ENCODE measurements at places on chromosomes 6 and 20.
A peak's percentile ranks its signal among the peaks of the same experiment; 100 is the strongest.

GRCh38 chr6:71310261-71310660, 21.6 kb downstream of the OGFRL1 start:
- DNase-seq: no peak

DNA sequence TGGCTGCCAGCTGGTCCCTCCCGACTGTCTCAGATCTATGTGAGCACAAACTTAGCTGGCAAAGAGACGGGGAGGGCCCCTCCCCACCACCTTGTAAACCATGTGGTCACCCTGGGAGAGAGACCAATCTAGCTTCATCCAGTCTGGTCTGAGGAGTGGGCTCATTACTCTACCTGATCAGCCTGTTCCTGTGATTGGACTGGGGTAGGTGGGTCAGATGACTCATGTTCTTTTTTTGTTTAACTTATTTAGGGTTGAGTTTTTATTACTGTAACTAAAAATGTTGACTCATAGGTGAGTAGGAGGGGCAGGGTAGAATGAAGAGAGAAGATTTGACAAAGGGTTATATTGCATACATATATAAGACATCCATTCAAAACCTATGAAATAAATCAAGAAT, 4.7 kb downstream of the GSTA4 start:
- no peak for DNase-seq

GRCh38 chr20:19932170-19932667, 84.9 kb upstream of the NAA20 start:
- no peak for DNase-seq

DNA sequence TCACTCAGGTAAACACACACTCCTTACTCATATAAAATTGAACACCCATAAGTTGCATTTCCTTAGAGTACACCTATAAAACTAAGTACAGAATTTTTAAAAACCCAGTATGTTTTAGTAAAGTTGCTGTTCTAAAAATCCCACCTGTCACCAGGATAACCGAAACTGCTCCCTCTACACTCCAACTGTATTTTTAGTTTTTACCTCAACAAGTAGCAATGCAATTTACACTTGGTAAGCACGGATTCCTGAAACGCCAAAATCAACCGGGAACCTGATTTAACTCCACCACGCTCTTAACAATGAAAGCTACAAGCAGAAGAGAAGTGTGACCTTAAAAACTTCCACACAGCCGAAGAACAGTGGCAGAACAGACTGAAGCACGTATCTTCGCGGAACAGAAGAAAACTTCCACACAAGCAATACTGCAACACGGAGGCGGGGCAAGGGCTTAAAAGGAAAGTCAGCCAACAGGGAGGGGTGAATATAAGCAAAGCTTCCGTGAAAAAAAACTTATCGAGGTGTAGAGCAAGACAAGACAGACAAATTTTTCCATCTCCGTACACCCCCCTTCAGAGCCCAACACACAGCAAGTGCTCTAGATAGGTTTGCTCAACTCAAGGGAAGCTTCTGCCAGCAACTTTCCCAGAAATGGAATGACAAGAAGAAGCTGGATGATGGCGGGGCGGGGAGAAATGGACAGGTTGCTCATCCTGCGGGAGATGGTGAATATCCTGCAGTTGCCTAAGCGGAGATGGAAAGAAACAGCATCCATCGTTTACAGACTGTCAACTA, 1.4 kb downstream of the STAU1 start:
- peak; percentile 47 for DNase-seq

DNA sequence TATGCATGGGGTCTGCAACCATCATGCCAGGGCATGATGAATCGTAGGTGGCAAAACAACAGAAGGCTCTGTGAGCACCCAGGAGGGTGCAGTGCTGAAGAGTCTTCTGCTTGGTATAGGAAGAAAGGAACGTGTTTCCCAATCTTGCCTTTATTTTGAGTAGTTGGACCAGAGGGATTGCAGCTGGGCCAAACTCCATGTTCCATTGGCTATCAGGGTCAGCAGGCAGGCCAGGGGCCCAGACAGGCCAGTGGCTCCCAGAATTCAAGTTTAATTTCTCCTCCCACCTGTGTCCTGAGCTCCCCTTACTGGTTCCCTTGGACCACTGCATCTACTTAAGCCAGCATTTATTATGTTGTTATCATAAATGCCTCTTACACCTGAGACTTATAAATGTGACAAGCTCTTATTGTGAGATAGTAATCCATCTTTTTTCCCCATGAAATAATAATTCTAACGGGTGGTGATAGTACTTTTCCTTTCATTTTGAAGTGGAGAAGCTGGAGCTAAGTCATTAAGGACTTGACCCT, 918 bp upstream of the TRIM38 start:
- DNase-seq: no peak

DNA sequence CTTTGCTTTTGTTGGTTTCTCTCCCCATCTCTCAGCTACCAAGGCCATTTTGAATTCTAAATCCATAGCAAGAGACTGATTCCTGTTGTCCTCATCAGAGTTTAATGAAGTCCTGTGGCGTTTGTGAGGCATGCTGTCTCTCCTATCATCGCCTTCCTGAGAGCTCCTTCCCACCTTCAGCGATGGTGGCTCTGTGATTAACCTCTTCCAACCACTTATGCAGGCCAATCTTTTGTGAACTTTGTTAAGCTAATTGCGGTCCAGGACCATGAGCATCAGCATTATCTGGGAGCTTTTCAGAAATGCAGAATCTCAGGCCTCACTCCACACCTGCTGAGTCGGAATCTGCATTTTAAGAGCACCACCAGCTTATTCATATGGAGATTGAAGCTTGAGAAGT, 272.5 kb upstream of the CDYL start:
- DNase-seq: no peak

DNA sequence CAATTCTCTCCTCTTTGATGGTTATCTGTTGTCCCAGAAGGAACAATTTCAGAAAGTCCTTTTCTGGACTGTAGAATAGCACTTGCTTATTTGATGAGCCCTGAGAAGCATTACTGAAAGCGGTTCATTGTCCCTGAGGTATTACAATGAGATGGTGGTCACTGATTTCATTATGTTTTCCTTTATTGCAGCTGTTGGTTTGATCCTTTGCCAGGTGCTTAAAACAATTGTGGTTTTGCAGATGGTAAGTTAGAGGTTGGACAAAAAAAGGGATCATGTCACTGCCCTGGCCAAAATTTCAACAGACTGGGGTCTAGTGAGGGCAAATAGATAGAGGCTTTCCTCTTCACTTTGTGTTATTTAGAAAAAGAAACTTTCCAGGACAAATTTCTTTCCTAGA, 61.9 kb downstream of the ESR1 start:
- DNase-seq: no peak

- no peak for DNase-seq
These were observed 168.9 kb upstream of the CENPW start for GRCh38 chr6:126170978-126171382.

GRCh38 chr20:50537546-50538201, 27.5 kb downstream of the PTPN1 start:
- no peak for DNase-seq

GRCh38 chr6:90098627-90099026, 198.0 kb downstream of the BACH2 start:
- DNase-seq: no peak

DNA sequence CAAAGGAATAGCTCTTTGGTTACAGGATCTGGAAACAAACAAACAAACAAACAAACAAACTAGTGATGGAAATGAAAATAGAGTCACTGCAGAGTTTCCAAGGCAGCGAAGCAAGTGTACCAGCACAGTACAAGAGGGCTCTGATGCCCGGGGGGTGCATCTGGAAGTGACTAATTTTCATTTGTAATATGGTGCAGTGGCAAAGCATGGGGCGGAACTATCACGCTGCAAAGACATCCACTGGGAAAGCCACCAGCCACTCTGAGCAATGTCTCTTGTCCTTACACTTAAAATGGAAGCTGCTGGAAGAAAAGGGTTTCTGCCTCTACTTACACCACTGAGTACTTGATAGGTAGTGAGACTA, 44.4 kb upstream of the NEDD9 start:
- DNase-seq: no peak

GRCh38 chr20:63060057-63060991, 53.6 kb upstream of the BHLHE23 start:
- no peak for DNase-seq

GRCh38 chr6:4635666-4636065, 140.5 kb upstream of the CDYL start:
- DNase-seq: no peak

- DNase-seq: no peak
These were observed 483.8 kb upstream of the JARID2 start for GRCh38 chr6:14762077-14762476.

- DNase-seq: no peak
These were observed 31.1 kb upstream of the F13A1 start for GRCh38 chr6:6351511-6352025.

GRCh38 chr20:40506537-40506939, 182.5 kb downstream of the MAFB start:
- peak; percentile 81 for DNase-seq

GRCh38 chr20:6663751-6664388, 103.6 kb upstream of the BMP2 start:
- no peak for DNase-seq

DNA sequence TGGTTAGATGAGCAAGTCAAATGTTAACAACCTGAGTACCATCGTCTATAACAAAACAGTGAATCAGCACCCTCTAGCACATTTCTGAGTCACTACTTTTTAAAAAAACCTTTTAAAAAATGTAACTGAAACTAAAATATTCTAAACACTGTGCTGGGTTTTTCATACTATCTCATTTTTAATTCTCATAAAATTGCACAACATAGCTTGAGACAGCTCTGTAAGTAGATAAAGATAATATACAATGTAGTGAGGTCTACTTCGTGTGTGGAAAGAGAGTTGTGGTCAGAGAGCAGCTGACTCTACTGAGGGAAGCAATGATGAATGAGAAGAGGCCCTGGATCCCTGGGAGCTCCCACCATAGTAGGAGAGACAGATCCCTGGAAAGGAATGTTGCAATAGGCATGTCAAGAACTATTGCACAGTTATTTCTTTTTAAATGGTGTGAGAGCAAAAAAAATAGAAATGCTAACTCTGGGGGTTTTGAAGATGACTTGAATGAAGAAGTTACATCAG, 13.6 kb upstream of the CALHM6 start:
- no peak for DNase-seq

DNA sequence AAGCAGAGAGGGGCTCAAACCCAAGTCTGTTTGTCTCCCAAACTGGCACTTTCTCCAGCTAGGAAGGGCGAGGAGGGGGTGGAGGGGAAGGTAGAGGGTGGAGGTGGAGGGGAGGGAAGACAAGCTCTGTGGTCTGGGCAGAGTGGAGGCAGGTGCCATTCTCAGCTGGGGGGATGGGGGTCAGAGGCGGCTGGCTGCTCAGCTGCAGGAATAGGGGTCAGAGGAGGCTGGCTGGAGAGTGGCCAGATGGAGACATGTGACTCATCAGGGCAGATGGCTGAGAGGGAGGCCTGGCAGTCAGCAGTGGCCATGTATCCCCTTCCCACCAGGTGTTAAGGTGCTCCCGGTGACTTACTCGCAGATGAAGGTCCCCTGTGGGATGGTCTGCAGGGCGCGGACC, 3.5 kb upstream of the SLC44A4 start:
- no peak for DNase-seq

DNA sequence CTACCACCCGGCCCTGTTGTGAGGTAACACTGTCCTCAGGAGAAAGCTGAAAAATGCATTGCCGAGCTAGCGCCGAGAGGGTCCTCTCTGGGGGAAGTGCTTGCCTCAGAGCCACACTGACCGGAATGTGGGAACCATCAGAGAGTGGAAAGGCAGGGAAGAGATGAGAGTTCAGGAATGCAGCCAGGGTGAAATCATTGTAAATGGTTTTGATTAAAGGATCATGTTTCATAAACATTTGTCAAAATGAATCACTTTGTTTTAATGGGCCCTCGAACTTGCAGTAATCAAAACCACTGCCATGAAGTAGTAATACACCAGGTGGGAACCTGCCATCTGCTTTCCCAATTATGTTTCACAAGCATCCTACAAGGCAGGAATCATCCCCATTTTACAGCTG, 16.9 kb upstream of the IL17F start:
- DNase-seq: no peak

DNA sequence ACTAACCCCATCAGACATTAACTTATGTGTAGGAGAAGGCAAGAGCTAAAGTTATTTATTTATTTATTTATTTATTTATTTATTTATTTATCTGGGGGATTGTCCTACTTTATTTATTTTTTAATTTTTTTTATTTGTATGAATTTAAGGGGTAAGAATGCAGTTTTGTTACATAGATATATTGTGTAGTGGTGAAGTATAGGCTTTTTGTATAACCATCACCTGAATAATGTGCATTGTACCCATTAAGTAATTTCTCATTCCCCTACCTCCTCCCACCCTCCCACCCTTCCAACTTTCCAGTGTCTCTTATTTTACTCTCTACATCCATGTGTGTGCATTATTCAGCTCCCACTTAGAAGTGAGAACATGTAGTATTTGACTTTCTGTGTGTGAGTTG, 51.6 kb downstream of the SPTLC3 start:
- no peak for DNase-seq

GRCh38 chr6:99711302-99711701, 104.7 kb downstream of the PRDM13 start:
- no peak for DNase-seq

GRCh38 chr6:137798261-137798660, 68.8 kb upstream of the TNFAIP3 start:
- no peak for DNase-seq

DNA sequence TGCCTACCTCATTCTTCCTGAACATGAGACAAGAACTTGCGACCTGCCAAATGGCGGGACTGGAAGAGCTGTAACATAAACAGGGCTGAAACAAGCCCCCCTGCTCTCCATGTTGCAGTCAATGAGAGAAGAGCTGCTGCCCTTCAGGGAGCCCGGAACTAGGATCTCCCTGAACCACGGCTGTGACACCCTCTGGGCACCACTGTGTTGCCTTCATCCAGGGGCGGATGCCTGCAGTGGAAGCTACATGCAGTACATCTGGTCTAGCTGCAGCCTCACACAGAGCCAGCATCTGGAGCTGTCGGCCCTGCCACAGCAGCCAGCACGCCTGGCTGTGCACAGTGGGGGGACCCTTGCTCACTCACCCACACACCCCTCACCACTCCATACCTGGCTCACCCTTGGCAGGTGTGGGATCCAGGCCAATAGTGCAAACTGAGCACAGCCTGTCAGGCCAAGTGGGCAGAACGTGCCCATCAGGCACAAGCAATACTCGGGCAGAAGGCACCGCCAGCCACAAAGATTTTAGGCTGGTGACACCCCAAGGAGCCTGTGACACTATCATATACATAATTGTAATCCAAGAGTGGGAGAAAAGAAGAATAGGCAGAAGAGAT, 451.3 kb downstream of the HTR1B start:
- no peak for DNase-seq

GRCh38 chr20:43916073-43916880, 1.6 kb downstream of the TOX2 start:
- DNase-seq: no peak
